Left colon (tissue), 2 donors: ENCODE measurements at places on chromosomes 16 and 17.

DNA sequence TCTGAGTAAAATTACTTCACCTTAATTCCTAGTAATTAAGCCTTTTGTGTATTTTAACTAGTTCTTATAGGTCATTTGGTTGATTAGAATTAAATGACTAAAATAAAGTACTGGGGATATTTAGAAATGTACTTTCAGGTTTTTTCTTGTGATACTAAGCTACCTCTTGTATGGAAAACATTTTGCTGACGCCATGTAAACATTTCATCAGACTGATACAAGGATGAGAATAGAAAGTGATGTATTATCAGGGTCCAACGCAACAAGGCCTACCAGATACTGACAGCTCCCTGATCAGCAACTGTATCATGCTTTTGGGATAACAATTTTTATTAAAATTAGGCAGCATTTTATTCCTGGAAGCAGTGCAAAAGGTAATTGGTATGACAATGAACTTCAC is 1.7 kb downstream of the SMARCE1 start:
- no peak for DNase-seq

DNA sequence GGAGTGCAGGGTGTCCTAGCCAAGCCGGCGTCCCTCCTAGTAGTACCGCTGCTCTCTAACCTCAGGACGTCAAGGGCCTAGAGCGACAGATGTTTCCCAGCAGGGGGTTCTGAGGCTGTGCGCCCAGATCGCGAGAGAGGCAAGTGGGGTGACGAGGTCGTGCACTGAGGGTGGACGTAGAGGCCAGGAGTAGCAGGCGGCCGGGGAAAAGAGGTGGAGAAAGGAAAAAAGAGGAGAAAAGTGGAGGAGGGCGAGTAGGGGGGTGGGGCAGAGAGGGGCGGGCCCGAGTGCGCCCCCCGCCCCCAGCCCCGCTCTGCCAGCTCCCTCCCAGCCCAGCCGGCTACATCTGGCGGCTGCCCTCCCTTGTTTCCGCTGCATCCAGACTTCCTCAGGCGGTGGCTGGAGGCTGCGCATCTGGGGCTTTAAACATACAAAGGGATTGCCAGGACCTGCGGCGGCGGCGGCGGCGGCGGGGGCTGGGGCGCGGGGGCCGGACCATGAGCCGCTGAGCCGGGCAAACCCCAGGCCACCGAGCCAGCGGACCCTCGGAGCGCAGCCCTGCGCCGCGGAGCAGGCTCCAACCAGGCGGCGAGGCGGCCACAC is at the start of gene MMP2:
MMP2 (plus strand) TSS at position 372 of the 603 bp plus-strand sequence. CDS start 282 bp downstream, outside the sequence.
- DNase-seq, result peak; percentile 56

- no peak for DNase-seq
Measured at GRCh38 chr17:28133562-28133970, 91.1 kb downstream of the NLK start.

GRCh38 chr17:6641247-6641863 is 495 bp downstream of the TXNDC17 start:
- DNase-seq, result no peak

DNA sequence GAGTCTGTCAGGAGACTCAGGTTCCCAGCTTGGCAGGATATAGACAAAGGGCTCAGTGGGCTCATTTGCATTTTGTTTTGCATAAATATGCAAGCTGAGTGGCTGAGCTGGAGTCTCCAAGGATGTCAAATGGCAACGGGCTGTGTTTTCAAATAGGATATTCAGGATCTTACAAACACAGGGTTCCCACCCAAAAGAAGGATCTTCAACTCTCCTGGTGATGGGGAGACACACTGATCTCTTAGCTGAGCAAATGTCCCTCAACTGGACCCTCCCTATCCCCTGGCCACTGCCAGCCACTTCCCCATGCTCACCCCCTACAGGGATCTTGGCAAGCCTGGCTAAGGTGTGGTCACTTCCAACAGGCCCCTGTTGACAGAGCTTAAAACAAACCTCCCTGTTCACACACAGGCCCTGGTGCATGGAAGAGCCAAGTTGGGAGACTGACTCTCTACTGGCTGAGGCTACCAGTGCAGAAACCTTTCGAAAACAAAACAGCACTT is 61.6 kb downstream of the SOX9 start:
- DNase-seq, result peak; percentile 33

GRCh38 chr17:11241611-11242226 is 706 bp downstream of the SHISA6 start:
- peak; percentile 29 for DNase-seq

- DNase-seq, result no peak
Measured at GRCh38 chr16:12311877-12312276, 335.3 kb downstream of the SNX29 start.

DNA sequence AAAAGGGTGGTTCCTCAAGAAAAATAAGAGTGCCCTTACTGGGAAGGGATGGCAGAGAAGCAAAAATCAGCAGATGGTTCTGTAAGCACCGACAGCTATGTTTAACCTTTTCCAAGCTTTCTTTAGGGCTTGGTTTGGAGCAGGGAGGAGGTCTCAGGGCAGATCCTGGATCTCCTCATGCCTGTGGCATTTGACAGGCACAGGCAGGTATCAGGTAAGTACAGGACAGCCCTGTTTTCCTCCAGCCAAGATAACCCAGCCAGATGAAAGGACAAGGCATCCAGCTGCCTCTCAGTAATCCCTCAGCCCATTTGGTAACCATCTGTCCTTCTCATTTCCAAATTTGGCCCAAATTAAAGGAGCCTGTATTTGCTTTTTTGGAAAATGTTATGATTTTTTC is 141.5 kb downstream of the TOX3 start:
- DNase-seq, result no peak

DNA sequence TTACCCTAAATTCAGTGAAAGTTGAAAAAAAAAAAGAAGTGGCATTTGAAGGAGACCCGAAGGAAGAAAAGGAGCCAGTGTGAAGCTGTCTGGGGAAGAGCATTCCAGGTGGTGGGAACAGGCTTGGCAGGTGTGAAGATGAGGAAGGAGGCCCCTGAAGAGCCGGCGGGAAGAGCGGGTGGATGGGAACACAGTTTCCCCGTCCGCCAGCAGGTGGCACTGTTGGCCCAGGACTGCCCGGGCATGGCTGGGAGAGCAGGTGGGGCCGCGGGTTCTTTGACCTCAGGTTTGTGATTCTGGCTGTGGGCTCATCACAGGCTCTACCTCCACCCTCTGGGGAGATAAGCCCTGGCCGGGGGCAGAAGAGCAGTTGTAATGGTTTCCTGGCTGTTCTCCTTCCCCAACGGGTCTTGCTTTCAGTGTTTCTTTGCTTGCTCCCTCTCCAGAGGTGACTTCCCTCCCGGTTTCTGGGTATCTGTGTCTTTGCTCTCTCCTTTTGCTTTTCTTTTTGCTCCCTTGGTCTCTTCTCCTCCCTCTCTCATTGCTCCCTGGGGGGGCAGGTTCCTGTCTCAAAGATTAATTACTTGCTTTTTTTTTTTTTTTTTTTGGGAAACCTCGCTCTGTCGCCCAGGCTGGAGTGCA is 32.3 kb downstream of the RAP1GAP2 start:
- DNase-seq, result peak; percentile 65

DNA sequence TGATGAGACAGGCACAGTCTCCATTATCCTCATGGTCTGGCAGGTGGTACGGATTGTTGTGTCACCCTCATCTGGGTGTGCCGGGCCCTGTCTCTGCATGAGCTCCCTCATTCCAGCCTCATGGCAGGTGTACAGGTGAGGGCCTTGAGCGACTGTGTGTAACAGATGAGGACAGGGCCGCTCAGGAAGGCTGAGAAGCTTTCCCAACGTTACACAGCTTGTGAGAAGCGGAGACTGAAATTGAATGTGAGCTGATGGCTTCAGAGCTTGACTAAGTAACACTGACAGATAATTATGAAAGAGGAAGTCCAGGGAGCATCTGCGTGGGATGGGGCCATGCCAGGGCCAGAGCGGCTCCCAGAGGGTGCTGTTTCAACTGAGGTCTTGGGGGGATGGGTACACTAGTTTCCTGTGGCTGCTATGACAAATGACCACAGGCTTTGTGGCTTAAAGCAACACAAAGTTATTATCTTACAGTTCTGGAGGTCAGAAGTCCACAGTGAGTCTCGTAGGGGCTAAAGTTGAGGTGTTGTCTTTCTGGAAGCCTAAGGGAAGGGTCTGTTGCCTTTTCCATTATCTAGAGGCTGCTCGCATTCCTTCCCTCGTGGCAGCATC is 36.7 kb downstream of the CMIP start:
- no peak for DNase-seq

DNA sequence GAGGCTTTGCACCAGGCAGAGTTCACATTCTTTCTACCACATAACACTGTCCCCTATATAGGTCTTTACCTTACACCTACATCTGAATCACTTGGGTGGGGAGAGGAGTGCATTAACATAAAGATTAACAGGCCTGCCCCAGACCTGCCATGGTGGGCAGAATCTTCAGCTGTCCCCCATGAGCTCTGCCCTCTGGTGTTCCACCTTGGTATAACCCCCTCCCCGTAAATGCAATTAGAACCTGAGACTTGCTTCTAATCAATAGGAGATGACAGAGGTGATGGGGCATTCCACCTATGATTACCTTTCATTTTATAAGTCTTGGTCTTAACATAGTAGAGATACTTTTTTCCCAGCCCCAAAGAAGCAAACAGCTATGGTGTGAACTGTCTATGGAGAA is 20.4 kb upstream of the GRIN2A start:
- DNase-seq, result no peak
